ENCODE measurements at places on chromosomes 5 and 9. TPM values are rescaled to one million over a fixed set of nuclear protein-coding genes. Genes with fewer than 3 reads are reported as not detected.
A peak's percentile ranks its signal among the peaks of the same experiment; 100 is the strongest.

DNA sequence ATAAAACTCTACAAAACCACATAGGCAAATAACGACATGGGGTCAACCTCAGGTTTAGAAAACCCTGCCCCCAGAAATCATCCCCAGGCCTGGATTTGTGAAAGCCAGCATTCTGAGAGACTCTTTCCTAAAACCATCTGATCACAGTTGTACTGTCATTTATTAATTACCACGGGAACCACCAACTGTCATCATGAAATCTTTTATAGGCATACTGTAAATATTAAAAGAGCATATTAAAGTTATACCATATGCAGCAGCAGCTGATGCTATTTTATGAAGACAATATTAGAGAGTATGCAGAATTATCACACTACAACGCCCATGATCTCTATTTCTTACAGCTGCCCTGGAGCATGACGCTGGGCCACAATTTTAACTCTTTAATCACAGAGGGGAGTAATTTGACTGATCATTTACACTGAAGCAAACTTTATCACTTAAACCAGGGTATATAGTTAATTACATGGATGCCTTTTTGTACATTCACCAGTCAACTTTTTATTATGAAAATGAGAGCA lies 9.0 kb upstream of the ZDHHC21 start:
- DNase-seq, result no peak

GRCh38 chr9:3525096-3525835 lies 535 bp downstream of the RFX3 start:
- peak; percentile 63 for DNase-seq

DNA sequence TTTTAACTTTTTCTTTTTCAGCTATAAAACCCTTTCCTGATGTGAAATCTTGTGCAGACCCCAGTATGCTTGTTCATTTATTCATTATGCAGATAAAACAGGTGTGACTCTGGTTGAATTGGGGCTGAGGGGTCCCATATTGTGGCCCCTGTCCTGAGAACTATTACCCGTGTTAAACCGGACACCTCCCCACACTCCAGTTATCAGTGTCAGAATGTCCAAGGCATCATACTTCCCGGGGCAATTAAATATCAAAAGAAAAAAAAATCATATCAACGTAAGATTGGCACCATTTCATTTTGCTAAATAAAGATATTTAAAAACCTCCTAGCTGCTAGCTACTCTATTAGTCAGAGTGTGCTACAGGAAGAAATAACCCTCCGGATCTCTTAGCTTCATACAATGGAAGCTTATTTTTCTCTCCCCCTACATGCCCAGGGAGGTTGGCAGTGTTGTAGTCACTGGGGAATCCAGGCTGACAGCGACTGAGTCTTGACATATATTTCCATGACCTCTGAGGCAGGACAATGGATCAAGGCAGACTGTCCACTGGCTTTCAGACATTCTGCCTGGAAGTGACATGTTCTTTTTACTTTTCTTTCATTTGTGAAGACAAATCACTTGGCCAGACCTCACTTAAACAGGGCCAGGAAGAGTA lies 170.0 kb downstream of the SEC61B start:
- DNase-seq, result no peak

- peak; percentile 62 for DNase-seq
These were observed 216.7 kb downstream of the BNC2 start for GRCh38 chr9:16653491-16654399.

DNA sequence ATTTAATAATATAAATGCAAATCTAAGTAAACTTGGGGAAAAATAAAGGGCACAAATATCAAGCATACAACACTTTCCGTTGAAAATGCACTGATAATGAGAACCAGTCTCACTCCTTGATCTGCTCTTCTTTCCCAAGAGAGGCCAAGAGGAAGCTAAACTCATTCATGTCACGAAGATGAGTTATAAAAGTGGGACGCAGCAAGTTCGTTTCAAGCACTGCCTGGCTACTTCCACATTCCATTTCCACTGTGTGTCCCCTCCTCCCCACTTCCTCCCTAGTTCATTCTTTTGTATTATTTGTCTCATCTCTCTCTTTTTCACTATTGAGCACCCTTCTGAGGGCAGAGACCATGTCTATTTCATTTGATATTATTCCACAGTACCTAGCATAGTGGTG lies 158.1 kb downstream of the SLC24A2 start:
- no peak for DNase-seq

- DNase-seq, result no peak
These were observed 505.1 kb downstream of the CETN3 start for GRCh38 chr5:89904442-89904841.

- no peak for DNase-seq
These were observed 46.8 kb upstream of the HAND1 start for GRCh38 chr5:154524859-154525258.

The TMEM215 gene
- not detected for total RNA-seq

The ZDHHC11B gene
- total RNA-seq, result 7.5 TPM

DNA sequence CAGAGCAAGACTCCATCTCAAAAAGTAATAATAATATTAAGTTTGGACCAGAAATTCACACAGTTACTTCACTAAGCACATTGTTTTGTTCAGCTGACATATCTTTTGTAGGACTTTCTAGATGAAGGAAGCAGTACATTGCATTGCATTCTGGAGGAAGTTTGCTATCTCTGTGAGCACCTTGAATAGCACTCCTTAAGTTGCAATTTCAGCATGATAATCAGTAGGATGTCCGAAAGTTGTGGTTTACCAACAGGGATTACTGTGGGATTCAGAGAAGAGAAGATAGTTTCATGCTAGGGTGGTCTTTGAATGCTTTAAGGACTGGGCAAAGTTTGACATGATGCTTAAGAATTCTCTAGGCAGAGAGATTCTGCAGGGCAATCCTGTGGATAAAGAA lies 18.4 kb upstream of the TTC23L start:
- DNase-seq, result no peak

- peak; percentile 87 for DNase-seq
These were observed at the start of gene ABLIM3 for GRCh38 chr5:149141224-149141956. Gene ABLIM3 (plus strand): TSS chr5:149141493. CDS start chr5:149142096, 603 bp downstream.

DNA sequence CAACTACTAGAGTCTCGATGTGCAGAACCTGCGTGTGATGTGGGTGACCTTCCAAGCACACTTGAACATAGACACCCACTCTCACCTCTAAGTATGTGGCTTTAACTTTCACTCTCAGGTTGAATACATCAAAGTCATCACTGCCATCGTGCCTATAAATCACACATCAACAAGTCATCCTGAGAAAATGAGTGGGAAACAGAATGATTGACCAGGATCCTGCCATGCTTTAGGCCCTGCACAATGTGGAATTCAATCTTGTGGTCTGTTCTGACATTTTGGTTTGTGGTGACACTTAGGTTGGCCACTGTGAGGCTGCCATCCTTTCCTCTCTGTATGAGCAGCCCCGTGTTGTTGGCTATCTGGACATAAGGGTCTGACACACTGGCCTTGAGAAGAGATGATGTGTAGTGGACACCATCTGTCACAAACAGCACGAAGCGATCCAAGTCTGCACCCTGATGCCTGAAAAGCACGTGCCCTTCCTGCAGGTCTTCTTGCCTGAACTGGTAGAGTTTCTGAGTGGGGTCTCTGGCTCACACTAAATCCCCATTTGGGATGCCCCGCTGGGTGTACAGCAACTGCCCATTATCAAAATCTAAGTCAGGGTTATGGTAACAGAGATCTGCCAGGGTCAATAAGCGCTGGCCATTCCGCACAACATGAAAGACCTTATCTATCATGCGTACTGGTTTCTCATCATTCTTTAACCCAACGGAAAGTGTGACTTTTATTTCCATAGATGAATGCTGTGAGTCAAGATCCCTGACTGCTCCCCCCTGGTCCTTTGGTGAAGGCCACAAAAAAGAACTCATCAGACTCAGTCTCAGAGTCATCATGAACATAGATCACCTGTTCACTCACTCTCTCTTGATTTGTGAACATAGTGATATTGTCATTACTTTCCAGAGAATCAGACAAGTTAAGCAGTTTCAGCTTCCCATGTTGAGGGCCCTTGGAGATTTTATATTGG lies 116.6 kb downstream of the ESM1 start:
- no peak for DNase-seq

The TXN gene
- 90.5 TPM for total RNA-seq

GRCh38 chr9:128280084-128280622 lies 4.1 kb downstream of the SWI5 start:
- DNase-seq, result no peak

The CCL27 gene
- not detected for total RNA-seq

DNA sequence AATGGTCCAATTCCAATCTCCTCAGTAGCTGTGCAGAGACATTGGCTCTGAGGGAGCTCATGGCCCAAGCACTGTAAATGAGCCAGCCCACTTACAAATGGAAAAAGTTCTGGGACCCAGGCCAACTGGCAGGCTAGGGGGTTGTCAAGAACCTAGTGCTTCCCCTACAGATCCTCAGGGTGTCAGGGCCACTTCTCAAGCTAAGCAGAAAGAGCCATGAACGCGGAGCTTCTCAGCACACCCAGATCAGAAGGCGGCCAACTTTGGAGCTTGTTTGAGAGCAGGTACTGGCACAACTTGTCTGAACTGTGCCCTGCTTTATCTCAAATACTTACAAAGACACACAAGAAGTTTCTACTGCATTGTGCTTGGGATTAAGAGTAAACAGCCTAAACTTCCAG lies 17.5 kb downstream of the TLE1 start:
- peak; percentile 90 for DNase-seq

DNA sequence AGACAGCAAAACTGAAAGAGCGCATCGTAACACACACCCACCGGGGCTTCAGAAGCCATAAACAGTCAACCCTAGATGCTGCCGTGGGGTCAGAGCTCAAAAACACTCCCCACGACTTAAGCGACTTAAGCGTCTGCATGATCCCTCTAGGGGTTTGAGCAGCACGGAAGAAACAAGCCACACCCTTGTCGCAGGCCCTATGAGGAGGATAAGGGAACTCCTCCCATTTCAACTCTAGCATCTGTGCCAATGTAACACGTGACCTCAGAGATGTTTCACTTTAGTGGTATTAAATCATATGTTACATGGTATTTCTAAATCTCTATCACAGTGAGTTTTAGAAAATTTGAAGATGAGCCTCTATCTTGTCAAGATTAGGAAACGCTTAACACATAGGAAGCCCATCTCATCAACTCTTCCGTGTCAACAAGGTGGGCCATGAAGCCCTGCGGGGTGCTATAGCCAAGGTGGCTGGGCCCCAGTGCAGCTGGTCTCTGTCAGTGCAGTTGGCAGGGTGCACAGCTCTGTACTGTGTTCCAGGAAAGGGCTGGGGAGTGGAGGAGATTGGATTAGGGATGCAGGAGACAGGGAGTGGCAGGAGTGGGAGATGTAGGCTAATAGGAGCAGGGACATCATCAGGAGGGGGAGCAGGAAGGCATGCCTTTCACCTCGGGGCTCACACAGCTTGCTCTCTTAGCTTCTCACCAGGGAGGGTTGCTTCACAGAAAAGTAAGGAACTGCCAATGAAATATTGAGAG lies 33.1 kb downstream of the ZCCHC9 start:
- no peak for DNase-seq

The GARIN3 gene
- not detected for total RNA-seq

The APBA1 gene
- 12.1 TPM for total RNA-seq

Data from right atrium auricular region (tissue), 2 donors.